ENCODE measurements at places on chromosomes 12 and 14. TPM values are rescaled to one million over a fixed set of nuclear protein-coding genes. Genes with fewer than 3 reads are reported as not detected.

DNA sequence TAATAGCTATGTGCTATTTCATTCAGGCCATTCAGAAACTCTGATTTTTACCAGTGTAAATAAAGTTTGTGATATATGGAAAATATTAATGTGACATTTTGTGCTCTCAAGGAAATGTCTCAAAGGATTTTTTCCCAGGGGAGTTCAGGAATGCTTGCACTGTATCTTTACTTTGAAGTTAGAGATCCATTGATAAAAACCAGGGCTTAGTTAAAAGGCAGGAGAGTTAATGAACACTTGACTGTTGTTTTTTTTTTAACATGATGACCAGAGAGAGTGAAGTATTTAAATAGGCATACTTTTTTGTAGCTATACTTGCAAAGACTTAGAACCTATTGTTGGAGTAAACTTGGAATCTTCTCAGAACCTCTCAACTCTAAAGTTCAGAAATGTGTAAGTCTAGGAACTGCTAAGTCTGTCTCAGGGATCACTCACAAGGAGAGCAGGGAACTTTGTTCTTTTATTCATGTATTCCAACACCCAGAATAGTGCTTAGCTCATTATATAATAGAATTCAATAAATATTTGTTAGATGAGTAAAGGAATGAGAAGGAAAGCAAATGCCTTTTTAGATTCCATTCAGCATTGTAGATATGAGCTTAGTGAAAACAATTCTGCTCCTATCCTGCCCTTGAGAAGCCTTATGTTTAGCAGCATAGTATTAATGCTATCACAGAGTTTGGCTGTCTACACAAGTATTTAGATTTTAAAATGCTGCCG, 117.5 kb downstream of the DAAM1 start:
- DNase-seq, result no peak

- no peak for DNase-seq
Observed at GRCh38 chr12:27589419-27589818, 65.4 kb downstream of the PPFIBP1 start.

Gene FBLN5
- 37.8 TPM for total RNA-seq

Gene SYT10
- not detected for total RNA-seq

Gene EXD2
- total RNA-seq, result 17.3 TPM

GRCh38 chr12:130633771-130634170, 82.3 kb downstream of the RIMBP2 start:
- no peak for DNase-seq

DNA sequence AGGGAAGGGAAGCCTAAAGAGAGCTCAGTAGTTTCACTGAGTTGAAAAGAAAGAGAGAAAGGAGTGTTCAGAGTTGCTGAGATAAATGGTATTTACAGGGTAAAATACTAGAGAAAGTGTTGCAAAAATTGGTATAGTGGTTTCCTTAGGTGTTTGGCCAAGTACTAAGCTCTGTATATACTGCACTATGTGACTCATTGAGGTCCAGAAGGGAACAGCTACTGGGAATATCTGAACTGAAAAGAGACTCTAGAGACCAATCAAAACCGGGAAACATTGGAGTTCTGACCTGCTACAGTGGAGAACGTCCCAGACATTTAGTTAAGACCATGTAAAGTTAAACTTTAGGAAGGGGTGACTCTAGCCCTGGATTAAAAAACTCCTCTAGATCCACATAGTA, 42.7 kb upstream of the ALX1 start:
- no peak for DNase-seq

DNA sequence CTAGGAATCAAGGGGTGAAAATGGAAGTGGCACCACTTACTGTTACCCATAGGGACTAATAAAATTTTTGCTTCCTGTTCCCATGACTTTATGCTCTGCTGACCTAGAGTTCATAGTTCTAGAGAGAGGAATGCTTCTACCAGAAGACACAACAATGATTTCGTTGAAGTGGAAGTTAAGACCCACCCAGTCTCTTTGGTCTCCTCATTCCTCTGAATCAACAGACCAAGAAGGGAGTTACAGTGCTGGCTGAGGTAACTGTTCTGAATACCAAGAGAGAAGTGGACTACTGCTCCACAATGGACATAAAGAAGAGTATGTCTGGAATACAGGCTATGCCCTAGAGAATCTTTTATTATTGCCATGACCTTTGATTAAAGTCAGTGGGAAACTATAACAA, 23.5 kb upstream of the DYRK2 start:
- DNase-seq, result no peak

- no peak for DNase-seq
Observed at GRCh38 chr12:30846776-30847175, 79.8 kb upstream of the TSPAN11 start.

- DNase-seq, result no peak
Observed at GRCh38 chr12:17975763-17976162, 114.2 kb downstream of the RERGL start.

DNA sequence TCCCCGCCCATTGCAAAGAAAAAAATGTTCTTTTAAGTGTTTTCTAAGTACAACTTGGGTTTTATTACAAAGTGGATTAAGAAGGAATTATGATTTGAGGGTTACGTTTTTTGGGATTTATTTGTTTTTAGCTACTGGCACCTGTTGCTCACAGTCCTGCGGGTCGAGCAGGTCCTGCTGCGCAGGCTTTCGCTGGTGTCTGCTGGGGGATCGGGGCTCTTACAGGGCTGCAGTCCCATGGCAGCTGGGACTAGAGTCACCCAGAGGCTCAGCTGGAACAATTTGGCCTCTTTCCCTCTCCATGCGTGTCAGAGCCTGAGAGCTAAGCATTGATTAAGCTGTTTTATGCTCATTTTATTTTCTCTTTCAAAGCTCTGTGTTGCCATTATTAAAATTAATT, 55.6 kb upstream of the DYNC1H1 start:
- no peak for DNase-seq

Gene ASPG
- total RNA-seq, result 0.15 TPM

- DNase-seq, result no peak
Observed at GRCh38 chr12:113413488-113413939, 8.7 kb upstream of the SDSL start.
